ENCODE measurements at places on chromosomes 4 and X. TPM values are rescaled to one million over a fixed set of nuclear protein-coding genes. Genes with fewer than 3 reads are reported as not detected.

The CACNA1F gene
- total RNA-seq = under 0.01 TPM

The HPF1 gene
- total RNA-seq = 14.9 TPM

The HAND2 gene
- not detected for total RNA-seq

The ADH1A gene
- not detected for total RNA-seq

The TMEM144 gene
- total RNA-seq = 2.1 TPM

The SFRP2 gene
- not detected for total RNA-seq

The ARHGAP4 gene
- 5.1 TPM for total RNA-seq

The PPBP gene
- not detected for total RNA-seq

The COX7B2 gene
- not detected for total RNA-seq

The GAB3 gene
- 6.7 TPM for total RNA-seq

The GAGE2A gene
- not detected for total RNA-seq

The KIAA1210 gene
- not detected for total RNA-seq

The PAGE2 gene
- not detected for total RNA-seq

The GRXCR1 gene
- total RNA-seq = not detected

The FMR1NB gene
- not detected for total RNA-seq

The PFKFB1 gene
- 0.13 TPM for total RNA-seq

The SPANXN4 gene
- not detected for total RNA-seq

The UGT2B10 gene
- not detected for total RNA-seq

The PAGE5 gene
- total RNA-seq = not detected

The AR gene
- total RNA-seq = 0.26 TPM

The C4orf17 gene
- not detected for total RNA-seq

The FGG gene
- total RNA-seq = not detected

The MBNL3 gene
- 0.26 TPM for total RNA-seq

The NPNT gene
- total RNA-seq = under 0.01 TPM

The FRG2 gene
- total RNA-seq = not detected

The SMS gene
- 117 TPM for total RNA-seq

The RADX gene
- total RNA-seq = 0.26 TPM

The KIF4A gene
- total RNA-seq = 4.3 TPM

The TLR10 gene
- total RNA-seq = not detected

The PDK3 gene
- total RNA-seq = 3.0 TPM

The CRMP1 gene
- total RNA-seq = 1.5 TPM

The GSX2 gene
- not detected for total RNA-seq

The FAM47E gene
- total RNA-seq = 0.26 TPM

The C4orf50 gene
- under 0.01 TPM for total RNA-seq

The DRP2 gene
- under 0.01 TPM for total RNA-seq

The GUCY1A1 gene
- 50.6 TPM for total RNA-seq

The CSAG2 gene
- not detected for total RNA-seq

The SCML2 gene
- total RNA-seq = 2.7 TPM

The YIPF7 gene
- not detected for total RNA-seq

The DMRTC1B gene
- not detected for total RNA-seq

The RTL3 gene
- not detected for total RNA-seq

The ATP8A1 gene
- total RNA-seq = 66.1 TPM

The SAGE1 gene
- not detected for total RNA-seq

The MMGT1 gene
- total RNA-seq = 5.4 TPM

The FAAH2 gene
- total RNA-seq = 0.89 TPM

The GASK1B gene
- 44.8 TPM for total RNA-seq

Measured in dermis microvascular lymphatic vessel endothelial cell (primary cell).